Femur (tissue), 1 donor: ENCODE measurements at places on chromosomes 3 and 15.
A peak's percentile ranks its signal among the peaks of the same experiment; 100 is the strongest.

DNA sequence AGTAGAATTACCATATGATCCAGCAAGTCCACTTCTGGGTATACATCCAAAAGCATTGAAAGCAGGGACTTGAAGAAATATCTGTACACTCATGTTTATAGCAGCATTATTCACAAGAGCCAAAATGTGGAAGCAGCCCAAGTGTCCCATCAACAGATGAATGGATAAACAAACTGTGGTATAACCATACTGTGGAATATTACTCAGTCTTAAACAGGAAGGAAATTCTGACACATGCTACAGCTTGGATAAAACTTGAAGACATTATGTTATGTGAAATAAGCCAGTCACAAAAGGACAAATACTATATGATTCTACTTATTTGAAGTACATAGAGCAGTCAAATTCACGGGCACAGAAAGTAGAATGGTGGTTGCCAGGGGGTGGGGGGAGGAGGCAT lies 91.2 kb downstream of the HMG20A start:
- no peak for DNase-seq

DNA sequence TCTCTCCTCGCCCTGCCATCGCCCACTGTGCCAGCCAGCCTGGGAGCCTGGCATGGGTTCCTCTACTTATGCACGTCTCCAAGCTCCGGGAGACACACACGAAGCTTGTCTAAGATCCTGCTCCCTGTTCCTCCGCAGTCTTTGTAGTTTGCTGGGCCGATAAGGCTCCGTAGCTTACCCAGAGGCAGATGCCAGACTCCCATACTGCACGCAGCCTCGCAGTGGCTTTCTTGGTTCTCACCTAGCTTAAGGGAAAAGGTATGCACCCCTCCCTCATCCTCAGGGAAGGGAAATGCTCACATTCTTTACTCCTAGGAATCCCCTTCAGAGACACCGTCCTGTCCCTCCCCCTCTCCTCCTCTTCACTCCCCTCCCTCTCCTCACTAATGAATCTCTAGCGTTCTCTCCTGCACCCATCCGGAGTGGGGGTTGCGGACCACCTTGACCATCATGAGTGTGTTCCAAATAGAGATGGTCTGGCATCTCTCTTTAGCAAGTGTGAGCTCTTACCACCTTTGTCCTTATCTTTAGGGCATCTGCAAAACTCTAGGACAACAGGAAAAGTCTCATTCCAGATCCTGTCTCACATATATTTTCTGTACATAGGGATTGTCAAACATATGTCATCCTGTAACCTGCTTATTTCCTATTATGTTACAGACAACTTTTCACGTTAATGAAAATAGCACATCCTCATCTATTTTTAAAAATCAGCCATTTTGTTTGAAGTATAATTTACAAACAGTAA lies 56.5 kb downstream of the TMEM266 start:
- no peak for DNase-seq

- DNase-seq: no peak
These were observed 1.3 kb downstream of the P2RY1 start for GRCh38 chr3:152836269-152836668.

DNA sequence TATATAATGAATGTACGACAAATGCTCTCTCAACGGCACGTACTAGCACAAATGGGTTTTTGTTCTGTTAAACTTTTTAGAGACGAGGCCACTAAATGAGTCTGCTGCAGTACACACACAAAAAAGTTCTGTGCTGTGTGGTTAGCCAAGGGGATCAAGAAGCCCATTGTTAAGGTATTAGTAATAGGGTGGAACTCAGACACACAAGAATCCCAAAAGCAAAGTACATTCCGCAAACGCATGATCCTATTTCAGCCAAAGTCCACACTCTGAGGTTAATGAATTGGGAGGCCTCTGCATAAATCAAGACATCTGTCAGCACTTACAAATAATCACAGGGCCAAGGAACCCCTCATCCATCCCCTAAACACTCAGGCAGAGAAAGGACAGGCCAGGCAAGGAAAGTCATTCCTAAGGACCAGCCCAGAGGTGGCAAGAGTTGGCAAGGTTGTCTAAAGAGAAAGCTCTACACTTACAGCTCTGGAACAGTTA lies 12.1 kb downstream of the OSBPL10 start:
- DNase-seq: peak; percentile 56

GRCh38 chr3:173770796-173771573 lies 373.4 kb downstream of the NLGN1 start:
- DNase-seq: no peak

GRCh38 chr3:14676881-14677280 lies 1.9 kb downstream of the C3orf20 start:
- DNase-seq: no peak

GRCh38 chr3:5140230-5140621 lies 18.1 kb downstream of the ARL8B start:
- no peak for DNase-seq

DNA sequence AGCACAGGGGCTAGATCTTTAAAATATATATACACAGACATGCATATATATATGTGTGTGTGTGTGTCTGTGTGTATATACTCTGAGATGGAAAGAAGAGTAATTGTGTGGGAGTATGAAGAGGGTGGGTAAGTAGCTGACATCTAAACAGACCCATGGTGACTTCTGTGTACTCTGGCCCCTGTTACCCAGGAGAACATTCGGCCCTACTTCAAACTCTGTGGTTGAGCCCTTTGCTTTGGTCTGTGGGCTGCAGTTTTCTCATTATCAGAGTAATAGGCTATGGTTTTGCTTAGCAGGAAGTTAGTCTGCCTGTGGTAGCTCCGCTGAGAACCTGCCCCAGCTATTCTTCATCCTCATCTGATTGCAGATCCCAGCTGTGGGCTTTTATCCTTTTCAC lies 141.4 kb downstream of the RBPMS2 start:
- DNase-seq: peak; percentile 36

- DNase-seq: no peak
These were observed 856.2 kb downstream of the TUSC7 start for GRCh38 chr3:117565777-117566176.

DNA sequence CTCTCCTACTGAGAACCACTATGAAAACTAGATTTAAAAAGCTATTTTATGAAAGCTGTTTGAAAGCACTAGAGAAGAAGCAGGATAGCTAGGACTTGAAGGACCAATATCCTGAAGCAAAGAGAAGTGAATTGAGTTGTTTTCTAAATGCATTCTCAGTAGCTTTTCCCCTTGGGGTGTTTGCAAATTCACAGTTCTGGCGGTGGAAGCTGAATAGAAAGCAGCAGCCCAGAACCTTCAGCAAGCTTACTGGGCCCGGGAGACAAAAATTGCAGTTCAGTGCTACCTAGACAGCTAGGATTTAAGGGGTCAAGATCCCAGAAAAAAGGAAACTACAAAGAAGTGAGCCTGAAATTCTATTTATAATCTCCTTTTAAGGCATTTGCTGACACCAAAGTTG lies 31.3 kb upstream of the ANP32A start:
- DNase-seq: no peak

DNA sequence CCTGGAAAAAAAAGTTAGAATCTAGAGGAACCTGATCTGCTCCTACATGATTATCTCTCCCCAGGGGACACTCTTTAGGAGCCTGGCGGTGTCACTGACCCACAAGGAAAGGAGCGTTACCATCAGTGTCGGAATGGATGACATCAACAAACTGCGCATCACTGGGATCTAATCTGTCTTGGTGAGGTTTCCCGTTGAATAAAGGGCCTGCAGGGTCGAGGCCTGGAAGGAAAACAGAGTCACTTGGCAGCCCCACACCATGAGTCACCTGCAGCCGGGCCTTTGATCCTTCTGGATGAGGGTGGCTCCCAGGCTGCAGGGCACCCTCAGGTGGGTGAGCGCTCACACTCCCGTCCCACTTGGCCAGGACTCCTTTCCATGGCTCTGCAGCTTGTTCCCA lies 25.0 kb downstream of the LIPH start:
- no peak for DNase-seq

- no peak for DNase-seq
These were observed 142.9 kb downstream of the CADPS start for GRCh38 chr3:62732183-62732904.

GRCh38 chr3:16308727-16309126 lies 43.7 kb downstream of the OXNAD1 start:
- no peak for DNase-seq

DNA sequence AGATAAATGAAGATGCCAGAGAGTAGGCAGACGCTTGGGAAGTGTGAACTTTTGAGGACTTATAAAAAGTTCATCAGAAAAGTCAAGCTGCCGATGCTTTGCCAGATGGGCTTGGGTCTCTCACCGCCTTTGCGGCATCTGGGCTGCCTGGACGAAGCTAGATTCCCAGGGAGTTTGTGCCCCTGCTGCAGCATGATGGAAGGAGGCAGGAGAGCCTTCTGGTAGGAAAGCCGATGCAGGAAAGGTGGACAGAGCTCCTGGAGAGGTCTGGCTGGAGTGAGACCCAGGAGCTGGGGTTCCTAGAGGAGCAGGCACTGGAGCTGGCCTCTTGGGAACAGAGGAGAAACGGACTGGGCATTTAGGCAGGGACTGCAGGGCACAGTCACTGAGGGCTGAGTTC lies 51.9 kb upstream of the ATP2B2 start:
- no peak for DNase-seq

GRCh38 chr3:127211118-127212060 lies 18.5 kb downstream of the PRR23E start:
- no peak for DNase-seq

- DNase-seq: no peak
These were observed 140.2 kb upstream of the SKOR1 start for GRCh38 chr15:67685008-67685599.

DNA sequence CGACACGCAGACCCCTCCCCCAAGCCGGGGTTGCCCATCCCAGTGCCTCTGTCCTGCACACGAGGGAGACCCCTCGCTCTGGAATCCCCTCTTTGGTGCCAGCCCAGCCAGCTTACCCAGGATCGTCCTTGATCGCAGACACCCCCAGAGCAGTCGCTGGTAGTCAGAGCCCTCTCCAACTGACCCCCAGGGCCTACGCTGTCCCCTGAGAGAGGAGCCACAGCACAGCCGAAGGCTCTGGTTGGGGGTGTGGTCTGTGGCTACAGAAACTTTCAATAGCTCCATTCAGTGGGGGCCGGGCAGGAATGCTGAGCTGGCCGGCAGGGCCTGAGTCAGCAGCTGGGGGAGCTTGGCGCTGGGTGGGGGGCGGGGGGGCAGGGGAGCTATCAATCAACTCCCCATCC lies at the start of gene LCTL:
Gene LCTL, minus strand, starts transcription at position 258 of the 404 bp plus-strand sequence. CDS start 633 bp downstream, outside the sequence.
- DNase-seq: peak; percentile 72

GRCh38 chr3:129068291-129068886 lies 7.8 kb downstream of the GP9 start:
- DNase-seq: peak; percentile 67

DNA sequence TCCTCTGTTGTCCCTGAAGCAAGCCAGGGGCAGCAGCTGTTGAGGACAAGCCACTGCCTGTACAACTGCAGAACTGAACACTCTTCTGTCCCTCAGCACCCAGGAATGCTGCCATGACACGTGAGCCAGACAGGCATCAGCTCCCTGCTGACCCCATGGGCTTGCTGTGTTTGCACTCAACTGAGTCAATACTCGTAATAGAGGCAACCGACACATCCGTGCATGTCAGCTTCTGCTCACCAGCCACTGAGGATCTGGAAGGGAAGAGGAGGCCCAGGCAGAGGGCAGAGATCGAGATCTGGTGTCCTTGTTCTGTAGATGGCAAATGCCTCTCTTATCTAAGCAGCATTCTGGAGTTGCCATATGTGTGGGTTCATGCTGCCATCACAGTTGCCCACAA lies 54.3 kb upstream of the SEC61A1 start:
- no peak for DNase-seq

DNA sequence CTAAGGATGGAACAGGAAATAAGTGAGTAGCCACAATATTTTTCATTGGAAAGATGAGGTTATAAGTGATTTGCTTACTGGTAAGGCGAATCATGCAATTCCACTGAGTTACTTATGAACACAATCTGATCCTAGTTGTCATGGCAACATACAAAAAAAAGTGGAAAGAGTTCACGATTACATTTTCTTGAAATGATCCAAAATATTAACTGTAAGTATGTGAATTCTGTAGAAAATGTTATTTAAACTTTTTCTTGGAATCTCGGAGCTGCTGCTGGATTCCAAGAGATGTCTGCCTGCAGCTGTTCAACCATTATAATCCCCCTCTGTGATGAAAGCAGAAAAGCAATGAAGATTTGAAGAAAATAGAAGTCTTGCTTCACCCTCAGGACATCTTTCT lies 120.5 kb downstream of the KBTBD8 start:
- no peak for DNase-seq

DNA sequence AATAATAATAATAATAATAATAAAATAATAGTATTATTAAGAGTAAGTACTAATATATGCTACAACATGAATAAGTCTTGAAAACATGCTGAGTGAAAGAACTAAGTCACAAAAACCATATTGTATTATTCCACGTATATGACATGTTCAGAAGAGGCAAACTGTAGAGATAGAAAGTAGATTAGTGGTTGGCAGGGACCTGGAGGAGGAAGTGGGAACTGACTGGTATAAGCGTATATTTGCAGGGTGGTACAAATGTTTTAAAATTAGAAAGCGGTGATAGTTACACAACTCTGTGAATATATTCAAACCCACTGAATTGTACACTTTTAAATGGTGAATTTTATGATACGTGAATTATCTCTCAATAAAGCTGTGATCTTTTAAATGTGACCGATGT lies 32.8 kb downstream of the LRRK1 start:
- no peak for DNase-seq

- DNase-seq: no peak
These were observed 26.6 kb downstream of the GOLM2 start for GRCh38 chr15:44315126-44315525.

GRCh38 chr3:37726525-37727290 lies 135.0 kb upstream of the CTDSPL start:
- peak; percentile 65 for DNase-seq

DNA sequence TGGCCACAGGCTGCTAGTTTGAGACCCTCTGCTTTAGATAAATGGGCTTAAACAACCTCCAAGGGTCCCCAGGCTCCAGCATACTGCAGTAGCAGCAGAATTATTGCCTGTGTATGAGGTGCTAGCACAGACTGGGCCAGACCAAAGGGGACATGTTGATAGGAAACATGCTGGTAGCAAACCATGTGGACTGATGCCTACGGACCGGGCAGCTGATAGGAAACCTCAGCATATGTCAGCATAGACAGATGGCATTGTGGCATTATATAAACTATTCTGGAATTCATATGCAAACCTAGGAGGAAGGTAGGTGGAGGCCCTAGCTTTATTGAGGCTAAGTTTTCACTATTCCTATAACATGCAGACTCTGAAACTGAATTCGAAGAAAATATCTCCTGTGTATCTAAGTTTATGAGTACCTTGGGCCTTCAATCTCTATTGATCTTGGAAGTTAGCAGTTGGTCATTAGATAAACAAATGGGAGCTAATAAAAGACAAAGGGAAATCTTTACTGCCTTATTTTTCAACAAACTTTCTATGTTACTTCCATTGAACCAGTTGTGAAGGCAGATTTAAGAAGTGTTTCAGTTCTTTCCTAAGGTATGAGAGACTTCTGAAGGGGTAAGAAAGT lies 1.7 kb upstream of the HGD start:
- DNase-seq: no peak
